Activated CD4-positive, alpha-beta T cell treated with anti-CD3 and anti-CD28 coated beads, Interleukin-2, amount 50 U/mL, for 48 hours (primary cell): ENCODE measurements at places on chromosomes 1 and 21.

GRCh38 chr1:157404614-157405013 lies 147.7 kb downstream of the FCRL5 start:
- DNase-seq, result no peak

DNA sequence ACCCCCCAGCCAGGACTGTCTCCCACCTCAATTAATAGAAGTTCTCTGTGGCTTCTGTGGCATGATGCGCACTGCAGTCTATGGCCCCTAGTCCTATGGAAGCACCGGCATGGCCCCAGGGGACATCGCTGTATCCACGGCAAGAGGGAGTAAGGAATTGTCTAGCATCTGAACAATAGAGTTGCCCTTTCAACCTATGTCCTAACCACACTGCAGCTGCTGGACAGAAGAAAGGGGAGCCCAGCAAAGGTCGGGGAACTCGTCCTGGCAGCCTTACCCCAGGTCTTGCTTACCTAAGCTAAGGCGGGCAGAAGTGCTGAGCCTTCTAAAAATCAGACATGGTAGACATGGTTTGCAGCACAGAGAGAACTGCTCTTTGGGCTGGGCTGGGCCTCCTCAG lies 103.3 kb upstream of the EDN2 start:
- DNase-seq, result no peak

DNA sequence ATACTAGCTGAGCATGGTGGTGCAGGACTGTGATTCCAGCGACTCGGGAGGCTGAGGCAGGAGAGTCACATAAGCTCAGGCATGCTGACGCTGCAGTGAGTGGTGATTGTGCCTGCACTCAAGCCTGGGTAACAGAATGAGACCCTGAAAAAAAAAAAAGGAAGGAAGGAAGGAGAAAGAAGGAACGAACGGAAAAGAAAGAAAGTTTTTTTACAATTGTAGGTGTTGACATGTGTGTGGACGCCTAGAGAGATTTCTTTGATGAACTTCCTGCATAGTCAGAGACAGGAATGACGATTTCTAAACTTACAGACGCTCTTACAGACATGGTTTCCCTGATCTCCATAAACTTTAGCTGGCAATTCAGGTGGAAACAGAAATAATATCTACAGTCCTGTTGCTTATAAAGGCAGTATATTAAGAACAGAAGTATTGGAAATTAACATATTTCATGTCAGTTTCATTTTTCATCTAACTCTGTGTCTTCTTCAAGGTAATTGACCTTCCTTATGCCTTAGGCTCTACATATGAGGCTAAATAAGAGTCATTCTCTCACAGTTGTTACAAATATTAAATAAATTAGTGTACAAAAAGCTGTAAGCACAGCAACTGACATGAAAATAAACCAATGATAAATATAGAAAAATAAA lies 4.1 kb downstream of the SAMSN1 start:
- no peak for DNase-seq

DNA sequence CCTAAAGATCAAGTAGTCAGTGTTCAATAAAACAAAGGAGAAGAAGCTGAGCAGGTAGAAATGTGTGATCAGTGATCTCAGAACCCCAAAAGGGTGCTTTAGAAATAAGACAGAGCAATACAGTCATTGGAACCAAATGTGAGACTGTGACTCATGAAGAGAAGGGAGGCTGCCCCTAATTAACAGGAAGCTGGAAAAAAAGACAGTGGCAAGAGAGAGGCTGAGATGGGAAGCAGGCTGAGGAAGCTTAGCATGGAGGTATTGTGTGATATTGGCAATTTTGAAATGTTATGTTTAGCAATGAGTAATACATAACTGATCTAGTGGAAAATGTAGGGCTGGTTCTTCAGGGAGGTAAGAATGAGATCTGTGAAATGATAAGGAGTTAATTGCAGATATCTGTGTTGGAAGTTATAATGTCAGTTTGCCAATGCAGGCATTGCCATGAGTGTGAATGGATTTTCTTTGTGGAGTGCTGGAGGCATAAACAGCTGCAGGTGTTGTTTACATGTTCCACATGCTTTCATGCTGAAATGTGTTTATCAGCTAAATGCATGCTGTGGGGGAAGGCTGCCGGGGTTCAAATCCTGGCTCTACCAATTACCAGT lies 90.6 kb upstream of the CACNA1E start:
- DNase-seq, result no peak
